Glutamatergic neuron (in vitro differentiated cells): ENCODE measurements at places on chromosomes 1 and 21. TPM values are rescaled to one million over a fixed set of nuclear protein-coding genes. Genes with fewer than 3 reads are reported as not detected.
A peak's percentile ranks its signal among the peaks of the same experiment; 100 is the strongest.

GRCh38 chr1:7344299-7344698 lies 426.8 kb upstream of the VAMP3 start:
- DNase-seq: no peak

DNA sequence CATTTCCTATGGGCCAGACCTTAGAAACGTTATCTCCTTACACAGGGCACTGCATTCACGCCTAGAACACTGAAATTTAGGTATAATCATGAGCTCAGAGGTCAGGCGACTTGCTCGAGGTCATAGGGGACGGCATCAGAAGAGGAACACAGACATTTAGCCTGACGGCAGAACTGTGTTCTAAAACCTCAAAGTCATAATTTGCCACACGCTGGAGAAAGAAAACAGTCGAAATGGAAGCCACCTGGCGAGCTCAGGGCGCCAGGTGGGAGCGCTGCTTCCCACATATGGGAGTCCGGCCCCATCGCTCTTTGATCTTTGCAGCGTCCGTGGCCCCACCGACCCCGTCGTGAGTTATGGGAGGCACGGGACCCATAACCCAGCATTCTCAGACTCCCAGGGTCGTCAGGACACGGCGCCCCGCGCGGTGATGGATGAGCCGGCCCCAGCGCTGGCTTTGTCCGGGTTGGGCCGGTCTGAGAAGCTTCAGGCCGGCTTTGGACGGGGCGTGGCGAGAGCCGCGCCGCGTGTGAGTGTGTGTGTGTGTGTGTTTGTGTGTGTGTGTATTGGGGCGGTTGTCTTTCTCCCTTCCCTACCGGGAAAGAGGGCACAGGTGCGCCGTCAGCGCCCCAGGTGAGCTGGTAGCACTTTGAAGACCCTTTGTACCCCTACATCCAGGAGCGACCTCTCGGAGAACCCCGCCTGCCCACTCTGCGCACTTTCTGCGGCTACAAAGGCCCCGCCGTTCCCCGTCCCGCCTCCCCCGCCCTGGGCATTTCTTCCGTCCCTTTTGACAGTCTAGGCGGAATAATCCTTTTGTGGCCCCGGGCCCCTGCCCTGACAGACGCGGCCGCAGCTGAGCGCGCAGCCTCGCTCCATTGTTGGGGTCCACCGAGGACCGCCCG lies 861 bp upstream of the DRAXIN start:
- peak; percentile 78 for DNase-seq

DNA sequence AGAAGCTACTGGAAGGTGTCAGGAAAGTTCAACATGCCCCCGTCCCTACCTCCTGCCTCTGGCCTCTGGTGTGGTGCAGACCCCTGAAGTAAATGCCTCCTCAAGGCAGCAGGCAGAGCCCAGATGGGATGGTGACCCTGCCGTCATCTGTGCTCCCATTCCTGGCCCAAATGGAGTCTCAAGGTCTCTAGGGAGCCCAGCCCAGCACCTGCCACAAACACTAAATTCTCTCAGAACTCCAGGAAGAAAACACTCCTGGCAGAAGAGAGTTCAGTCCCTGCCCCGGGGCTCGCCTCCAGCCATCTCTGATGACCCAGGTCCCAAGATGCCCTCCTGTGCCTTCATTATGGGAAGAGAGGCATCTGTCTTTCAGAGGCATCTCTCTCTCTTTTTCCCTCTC lies 261.6 kb upstream of the TMEM51 start:
- DNase-seq: peak; percentile 55

DNA sequence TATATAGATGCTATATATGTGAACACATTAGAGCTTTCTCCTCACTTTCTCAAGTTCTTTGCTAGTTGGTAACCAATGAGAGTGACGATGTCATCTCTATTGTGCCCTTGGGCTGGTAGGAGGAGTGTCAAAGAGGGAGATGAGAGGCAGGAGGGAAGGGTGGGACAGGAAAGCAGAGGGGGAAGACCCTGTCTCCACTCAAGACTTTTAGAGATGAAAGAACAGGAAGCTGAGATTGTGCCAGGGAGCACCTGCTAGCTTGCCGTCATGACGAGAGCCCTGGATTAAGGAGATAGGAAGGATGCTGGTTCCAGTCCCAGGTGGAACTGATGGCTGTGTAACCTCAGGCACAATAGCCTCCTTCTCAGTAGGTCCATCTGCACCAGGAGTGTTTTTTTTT lies 16.7 kb downstream of the CNR2 start:
- no peak for DNase-seq

GRCh38 chr1:247371801-247372259 lies 40.2 kb upstream of the ZNF496 start:
- no peak for DNase-seq

DUSP10 gene
- total RNA-seq: 21.5 TPM

DNA sequence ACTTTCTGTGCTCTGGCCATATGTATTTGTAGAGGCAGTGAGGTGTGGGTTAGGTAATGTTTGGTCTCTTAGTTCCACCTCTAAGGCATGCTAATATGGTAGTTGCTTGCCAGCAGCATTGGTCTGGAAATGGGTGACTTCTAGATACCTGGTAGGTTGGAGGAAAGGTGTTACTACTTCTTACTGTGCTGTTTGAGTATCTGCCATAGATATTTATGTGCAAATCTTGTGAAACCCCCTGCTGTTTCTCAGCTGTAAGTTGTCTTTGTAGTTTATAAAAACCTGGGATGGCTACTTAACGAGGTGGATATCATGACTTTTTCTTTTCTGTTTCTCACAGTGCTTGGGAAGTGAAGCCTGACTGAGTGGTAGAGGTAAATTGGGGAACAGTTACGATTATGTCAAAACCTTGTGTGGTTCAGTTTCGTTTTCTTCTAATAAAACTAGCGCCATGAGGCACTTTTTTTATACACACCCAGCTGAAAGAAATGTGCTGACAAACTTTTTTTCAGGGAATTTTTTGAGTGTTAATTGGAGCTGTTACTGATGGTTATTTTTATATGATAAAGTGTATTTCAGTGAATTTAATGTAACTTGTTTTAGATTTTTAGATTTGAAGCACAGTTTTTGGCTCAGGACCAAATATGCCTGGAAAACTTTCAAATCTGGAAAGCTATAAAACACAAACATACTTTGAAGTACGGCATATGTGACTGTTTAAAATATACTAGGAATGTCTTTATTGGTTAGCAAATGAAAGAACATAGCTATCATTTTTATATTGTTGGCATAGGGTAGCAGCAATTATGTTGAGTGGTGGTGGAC lies 42.1 kb downstream of the CAMSAP2 start:
- no peak for DNase-seq

GRCh38 chr21:36465478-36465877 lies 14.4 kb downstream of the CLDN14 start:
- DNase-seq: no peak

- DNase-seq: no peak
Observed at GRCh38 chr21:37553078-37553481, 186.5 kb downstream of the DYRK1A start.

KRTAP11-1 gene
- not detected for total RNA-seq

DNA sequence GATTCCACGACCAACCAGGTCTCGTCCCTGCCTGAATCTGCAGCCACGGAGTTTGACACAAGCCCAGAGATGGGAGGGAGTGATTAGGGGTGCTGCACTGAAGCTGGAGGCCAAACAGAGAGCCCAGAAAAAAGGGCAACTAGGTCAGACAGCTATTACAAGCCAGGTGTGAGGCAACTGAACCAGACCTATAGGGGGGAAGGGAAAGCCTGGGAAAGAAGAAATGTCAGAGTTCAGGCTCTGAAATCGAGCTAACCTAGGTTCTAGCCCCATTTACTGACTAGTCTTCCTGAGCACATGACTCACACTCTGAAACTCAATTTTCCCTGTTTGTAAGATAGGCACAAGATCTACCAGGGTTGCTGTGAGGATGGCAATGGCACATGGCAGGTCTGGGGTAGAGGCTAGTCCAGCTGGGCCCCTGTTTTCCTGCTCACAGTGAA lies 1.7 kb downstream of the DHCR24 start:
- DNase-seq: no peak

KMO gene
- not detected for total RNA-seq

ADGRB2 gene
- total RNA-seq: 15.8 TPM

GRCh38 chr1:172452536-172453152 lies 8.8 kb upstream of the PIGC start:
- no peak for DNase-seq

DNA sequence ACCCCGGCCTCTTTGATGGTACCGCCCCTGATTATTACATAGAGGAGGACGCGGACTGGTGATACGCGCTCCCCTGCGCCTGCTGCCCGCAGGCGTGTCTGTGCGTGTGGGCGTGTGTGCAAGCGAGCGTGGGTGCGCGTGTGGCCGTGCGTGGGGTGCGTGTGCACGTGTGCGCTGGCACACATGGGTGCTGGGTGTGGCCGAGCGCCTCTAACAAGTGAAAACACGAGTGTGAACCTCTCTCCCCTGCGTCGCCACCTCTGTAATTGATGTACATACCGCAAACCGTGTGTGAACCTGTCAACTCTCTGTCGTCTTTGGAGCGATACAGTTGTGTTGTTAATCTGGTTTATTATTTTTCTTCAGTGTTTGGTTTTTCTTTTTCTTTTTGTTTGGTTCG lies 87.8 kb upstream of the TMEM51 start:
- DNase-seq: no peak

GRCh38 chr1:109598156-109598555 lies 21.3 kb downstream of the GNAT2 start:
- DNase-seq: no peak

SH2D1B gene
- not detected for total RNA-seq

DNA sequence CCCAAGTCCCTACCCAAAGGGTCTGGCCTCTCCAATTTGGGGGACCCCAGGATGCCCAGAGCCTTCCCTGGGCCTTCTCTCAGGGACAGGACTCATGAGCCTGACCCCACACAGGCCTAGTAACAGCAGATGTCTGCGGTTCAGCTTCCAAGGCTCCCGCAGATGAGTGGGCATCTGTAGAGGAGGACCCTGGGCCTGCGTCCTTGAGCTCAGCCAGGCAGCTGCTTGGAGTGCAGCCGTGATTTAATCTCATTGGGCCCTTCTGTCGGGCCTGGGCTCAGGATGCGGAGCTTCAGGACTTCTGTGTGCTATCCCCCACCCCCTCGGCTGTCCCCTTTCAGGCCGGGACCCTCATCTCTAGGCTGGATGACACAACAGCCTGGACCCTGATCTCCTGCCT lies 35.4 kb downstream of the IGSF21 start:
- DNase-seq: no peak

DNA sequence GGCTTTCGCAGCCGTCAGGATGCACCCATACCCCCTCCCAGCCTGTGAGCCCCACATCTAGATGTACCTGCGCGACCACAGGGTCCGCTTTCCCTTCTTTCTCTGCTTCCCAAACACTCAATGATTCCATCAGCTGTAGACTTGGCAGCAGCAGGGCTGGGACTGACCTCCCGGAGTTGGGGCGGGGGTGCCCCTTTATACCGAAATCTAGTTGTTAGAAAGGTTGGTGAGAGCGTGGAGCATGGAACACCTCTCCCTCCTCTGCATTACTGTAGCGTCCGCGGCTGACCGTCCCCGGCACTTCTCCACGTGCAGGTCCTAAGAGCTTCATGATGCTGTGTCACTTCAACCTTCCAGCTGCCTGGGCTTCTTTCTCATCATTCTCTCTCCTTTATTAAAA lies 21.1 kb upstream of the ACTRT2 start:
- DNase-seq: no peak

- DNase-seq: no peak
Observed at GRCh38 chr1:33097137-33097611, 16.2 kb downstream of the AZIN2 start.

UBAP2L gene
- total RNA-seq: 259 TPM
